ENCODE measurements at places on chromosomes 13 and 19. TPM values are rescaled to one million over a fixed set of nuclear protein-coding genes. Genes with fewer than 3 reads are reported as not detected.

Gene GARRE1
- total RNA-seq: 59.9 TPM

Gene CYP4F8
- total RNA-seq: not detected

Gene AMER2
- total RNA-seq: 0.04 TPM

Gene NEK5
- total RNA-seq: 0.36 TPM

Gene SLC8A2
- total RNA-seq: not detected

Gene ATP4A
- not detected for total RNA-seq

Gene KISS1R
- not detected for total RNA-seq

Gene ALDH16A1
- total RNA-seq: 23.0 TPM

Data from sciatic nerve (tissue), 2 donors.